ENCODE measurements at places on chromosomes 5 and 9.

GRCh38 chr5:134549714-134550113, 24.2 kb downstream of the JADE2 start:
- DNase-seq: no peak

DNA sequence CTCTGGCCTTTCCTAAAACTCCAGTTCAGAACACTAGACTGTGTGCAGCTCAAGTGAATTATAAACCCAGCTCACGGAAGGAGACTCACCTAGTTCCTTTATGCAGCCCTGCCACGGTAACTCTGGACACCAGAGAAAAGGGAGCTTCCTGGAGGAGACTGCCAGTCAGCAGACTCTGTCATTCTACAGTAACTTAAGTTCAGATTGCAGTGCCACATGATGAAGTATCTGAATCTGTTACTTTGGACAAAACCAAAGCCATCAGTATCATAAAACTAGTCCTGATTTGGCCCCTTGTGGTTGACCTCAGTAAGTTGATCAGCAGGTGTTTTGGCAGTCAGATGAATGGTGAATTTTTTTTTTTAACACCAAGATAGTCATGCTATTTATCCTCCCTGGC, 2.7 kb downstream of the MTRR start:
- DNase-seq: no peak

DNA sequence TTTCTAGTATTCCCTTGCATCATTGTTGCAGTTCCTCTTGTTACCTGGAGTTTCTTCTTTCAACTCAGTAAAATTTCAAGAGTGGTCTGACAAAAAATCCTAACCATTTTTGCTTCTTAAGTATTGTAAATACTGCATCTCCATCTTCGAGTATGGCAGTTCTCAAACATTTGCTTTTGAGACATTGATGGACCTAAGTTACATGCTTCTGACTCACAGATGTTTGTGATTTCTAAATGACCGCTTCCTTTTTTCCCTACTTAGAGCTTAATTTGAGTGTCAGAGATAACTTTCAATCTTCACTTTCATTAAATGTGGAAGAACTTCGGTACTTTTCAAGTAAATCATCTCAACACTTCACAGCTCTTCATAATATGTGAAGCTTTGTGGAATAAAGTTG, 4.2 kb downstream of the UHRF2 start:
- DNase-seq: no peak

DNA sequence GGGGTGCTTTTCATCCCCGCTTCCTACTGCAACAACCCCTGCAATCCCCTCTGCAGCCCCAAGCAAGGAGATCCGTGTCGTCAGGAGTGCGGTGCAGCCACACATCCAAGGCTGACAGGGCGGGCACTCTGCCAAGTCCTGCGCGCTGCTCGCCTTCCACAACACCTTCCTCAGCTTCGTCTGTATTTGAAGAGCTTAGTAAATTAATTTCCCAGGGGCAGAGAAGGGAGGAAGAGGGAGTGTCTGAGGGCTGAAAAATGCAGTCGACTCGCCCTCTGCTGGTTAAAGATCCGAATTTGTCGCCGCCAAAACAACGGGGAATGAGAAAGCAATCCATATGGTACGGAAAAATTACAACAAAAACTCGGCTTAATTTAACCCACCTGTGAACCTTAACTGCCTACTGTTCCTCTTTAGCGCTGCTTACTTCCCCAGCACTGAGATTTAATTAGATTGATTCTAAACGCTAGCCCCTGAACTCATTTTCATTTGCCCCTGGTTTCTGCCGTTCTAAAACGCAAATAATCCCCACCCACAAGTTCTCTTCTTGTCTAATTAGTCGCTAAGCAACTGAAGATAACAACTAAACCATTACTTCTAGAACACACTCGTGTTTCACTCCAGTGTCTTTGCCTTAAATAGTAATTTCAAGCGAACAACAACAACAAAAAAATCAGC, 10.9 kb upstream of the PCDHB1 start:
- DNase-seq: peak; percentile 77

GRCh38 chr5:137221943-137222342, 277.2 kb downstream of the SPOCK1 start:
- no peak for DNase-seq

- DNase-seq: no peak
Observed at GRCh38 chr5:67416133-67416937, 219.7 kb upstream of the CD180 start.

DNA sequence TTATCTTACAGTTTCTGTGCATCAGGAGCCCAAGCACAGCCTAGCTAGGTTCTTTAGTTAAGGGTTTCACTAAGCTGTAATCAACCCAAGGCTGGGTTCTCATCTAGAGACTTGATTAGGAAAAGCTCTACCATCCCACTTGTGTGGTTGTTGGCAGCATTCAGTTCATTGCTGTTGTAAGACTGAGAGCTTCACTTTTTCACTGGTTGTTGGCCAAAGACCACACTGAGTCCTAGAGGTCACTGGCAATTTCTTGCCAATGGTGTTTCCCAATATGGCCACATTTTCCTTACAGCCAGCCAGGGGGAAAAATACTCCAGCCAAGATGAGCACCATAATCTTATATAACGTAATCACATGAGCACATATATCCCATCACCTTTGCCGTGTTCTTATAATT, 74.3 kb downstream of the SMIM15 start:
- no peak for DNase-seq

DNA sequence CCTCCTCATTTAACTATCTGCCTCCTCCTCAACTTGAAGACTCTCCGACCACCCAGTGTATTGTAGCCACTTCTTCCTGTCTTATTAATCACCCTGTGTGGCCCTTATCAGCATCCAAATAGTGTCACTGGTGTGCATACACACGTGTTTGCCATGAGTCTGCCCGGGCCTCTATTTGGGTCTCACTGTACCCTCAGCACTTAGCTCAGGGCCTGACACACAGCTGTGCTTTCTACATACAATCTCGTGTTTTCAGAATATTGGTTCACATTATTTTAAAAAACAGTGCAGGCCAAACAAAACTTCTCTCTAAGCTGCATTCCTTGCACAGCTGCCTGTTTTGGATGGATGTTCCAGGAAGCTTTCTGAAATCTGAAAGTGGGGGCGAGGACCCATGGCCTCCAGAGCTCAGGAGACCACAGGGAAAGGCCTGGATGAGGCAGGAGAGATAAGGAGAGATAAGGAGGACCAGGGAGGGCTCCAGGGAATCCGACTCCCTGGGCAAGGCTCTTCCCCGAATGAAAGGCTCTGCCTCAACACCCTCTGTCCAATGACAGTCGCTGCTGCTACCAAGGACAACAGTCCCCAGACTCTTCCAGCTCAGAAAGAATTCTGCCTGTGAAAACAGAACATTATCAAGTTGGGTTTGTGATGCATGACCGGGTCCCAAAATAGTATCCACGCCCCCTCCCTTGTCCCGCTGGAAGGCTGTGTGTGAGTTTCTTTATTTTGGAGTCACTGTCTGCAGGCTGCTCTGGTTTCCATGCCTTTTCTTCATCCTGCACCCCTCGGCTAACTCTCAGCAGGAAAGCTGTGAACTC, 255.6 kb downstream of the NSG2 start:
- DNase-seq: no peak

GRCh38 chr9:78196258-78196657, 39.6 kb upstream of the CEP78 start:
- DNase-seq: no peak

- DNase-seq: no peak
Observed at GRCh38 chr5:38871790-38872551, 26.2 kb downstream of the OSMR start.

DNA sequence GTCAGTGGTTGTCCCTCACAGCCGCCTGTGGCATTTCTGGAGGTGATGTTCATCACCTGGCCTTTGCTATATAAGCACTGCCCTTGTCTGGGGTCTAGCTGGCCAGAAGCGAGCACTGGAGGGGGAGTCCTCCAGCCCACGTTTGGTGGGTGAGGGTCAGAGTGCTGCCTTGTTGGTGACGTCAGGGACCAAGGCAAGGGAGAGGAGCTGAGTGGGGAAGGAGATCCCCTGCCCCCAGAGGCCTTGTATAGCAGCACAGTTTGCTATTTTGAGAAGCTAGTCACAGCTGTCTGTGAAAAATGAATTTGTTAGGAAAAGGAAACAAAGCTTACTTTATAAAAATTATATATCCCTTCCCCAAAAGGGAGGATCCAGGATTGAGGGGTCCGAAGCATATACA, 49.8 kb downstream of the SYK start:
- no peak for DNase-seq

- DNase-seq: no peak
Observed at GRCh38 chr9:19660019-19660418, 128.8 kb downstream of the SLC24A2 start.

DNA sequence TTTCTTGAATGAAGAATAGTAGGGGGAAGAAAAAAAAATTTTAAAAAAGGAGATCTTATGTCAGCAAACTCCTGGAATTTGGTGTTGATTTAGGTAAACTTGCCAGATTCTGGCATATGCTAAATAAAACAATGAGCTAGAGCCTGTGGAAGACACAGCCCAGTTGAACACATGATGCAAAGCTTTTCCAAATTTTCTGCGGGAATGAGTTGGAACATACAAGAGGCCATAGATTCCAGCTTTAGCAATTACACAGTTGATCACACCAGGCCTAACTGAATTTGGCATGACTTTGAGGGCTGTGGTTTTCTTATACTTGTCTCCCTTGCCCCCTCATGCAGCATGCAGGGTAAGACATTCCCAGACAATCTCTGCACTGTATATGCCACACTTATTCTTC, 297.0 kb downstream of the SH3GL2 start:
- no peak for DNase-seq

DNA sequence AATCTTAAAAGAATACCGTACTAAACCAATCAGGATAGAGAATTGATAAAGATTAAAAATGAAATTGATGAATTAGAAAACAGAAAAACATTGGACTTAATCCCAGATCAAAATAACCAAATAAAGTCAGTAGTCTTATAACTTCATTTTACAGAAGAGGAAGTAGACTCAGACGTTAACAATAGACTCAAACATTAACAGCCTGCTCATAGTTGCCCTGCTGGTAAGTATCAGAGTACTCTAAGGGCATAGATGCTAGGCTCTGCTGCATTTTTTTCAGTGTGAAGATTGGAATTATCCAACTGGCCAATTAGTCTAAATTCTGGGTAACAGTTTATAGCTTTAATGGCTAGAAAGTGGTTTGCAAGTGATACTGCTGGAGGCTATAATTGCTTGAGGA, 42.9 kb downstream of the ADGRV1 start:
- no peak for DNase-seq

- DNase-seq: no peak
Observed at GRCh38 chr5:57137401-57137800, 36.5 kb upstream of the GPBP1 start.

DNA sequence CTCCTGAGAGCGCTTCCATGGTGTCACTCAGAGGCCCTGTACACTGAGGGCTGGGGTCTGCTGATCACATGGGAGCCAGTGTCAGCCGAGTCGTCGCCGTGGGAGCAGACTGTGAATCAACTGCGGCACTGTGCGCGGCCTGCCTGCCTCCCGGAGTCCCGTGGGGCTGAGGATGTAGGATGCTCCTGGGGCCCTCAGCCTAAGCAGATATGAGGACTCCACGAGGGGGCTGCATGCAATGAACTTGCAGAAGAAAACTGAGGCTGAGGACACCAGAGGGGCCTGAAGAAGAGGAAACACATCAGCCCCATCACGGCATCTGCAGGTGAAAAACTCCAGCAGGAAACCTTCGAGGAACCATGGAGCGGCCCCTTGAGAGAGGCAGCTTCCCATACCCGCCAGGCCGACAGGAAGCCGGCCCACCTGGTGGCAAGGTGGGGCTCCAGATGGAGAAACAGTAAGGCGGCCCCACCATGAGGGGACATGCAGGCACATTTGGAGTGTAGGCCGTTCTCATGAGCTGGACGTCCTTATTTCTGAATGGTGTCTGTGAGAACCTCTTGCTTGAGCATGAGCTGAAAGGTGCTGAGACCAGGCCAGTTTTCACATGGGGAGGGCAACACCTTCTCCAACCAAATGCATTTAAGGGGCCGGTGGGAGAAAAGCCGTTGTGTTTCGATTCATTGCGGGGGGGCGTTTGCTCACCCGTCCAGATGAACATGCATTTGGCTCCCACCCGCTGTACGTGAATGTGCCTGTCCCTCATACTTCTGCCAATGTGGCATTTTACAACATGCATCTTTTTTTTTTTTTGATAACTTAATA, 35.2 kb upstream of the ADAMTS2 start:
- no peak for DNase-seq

GRCh38 chr5:88816195-88816594, 66.8 kb downstream of the MEF2C start:
- no peak for DNase-seq

GRCh38 chr5:39604491-39604890, 179.7 kb upstream of the DAB2 start:
- DNase-seq: no peak

DNA sequence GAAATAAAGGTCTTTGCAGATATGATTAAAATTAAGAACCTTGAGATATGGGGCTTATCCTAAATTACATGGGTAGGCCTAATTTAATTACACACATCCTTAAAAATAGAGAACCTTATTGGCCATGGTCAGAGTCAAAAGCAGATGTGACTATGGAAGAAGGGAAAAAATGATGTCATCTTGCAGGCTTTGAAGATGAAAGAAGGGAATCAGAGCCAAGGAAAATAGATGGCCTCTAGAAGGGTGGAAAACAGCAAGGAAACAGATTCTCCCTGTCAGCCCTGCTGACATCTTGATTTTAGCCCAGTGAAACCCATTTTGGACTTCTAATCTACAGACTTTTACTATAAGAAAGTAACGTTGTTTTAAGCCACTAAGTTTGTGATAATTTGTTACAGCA, 37.6 kb upstream of the KCNN2 start:
- DNase-seq: no peak

- DNase-seq: no peak
Observed at GRCh38 chr5:72661405-72661804, 154.2 kb upstream of the ZNF366 start.

- DNase-seq: peak; percentile 71
Observed at GRCh38 chr9:20524776-20525175, 97.5 kb downstream of the MLLT3 start.

GRCh38 chr9:132023419-132024180, 56.1 kb downstream of the MED27 start:
- no peak for DNase-seq

GRCh38 chr5:161803-162110, 29.5 kb upstream of the LRRC14B start:
- DNase-seq: peak; percentile 7

- no peak for DNase-seq
Observed at GRCh38 chr5:76590027-76590426, 33.2 kb downstream of the F2RL2 start.

- DNase-seq: peak; percentile 81
Observed at GRCh38 chr5:132257131-132258101, at the start of gene PDLIM4. Gene PDLIM4 (plus strand): TSS chr5:132257696. CDS start chr5:132257735, 39 bp downstream.

DNA sequence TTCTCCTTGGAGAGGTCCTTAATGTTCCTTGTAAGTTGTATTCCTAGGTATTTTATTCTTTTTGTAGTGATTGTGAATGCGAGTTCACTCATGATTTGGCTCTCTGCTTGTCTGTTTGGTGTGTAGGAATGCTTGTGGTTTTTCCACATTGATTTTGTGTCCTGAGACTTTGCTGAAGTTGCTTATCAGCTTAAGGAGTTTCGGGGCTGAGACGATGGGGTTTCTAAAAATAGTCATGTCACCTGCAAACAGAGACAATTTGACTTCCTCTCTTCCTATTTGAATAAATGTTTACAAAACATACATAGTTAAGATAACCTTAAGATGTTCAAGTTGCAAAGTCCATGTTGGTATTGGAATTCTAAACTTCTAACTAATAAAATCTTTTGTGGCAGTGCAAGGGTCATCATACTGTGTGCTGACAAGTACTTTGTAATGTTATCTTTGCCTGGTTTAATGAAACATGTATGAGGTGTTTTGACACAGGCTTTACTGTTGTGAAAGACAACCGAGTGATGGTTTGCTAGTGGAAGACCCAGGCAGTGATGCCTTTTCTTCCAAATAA, 286.2 kb downstream of the MRPS30 start:
- DNase-seq: no peak

- DNase-seq: no peak
Observed at GRCh38 chr5:29005386-29005785, 1967.0 kb upstream of the CDH9 start.

Data from WTC11 (cell line).